Naive thymus-derived CD8-positive, alpha-beta T cell (primary cell): ENCODE measurements at places on chromosomes 1 and 21.

- no peak for DNase-seq
Measured at GRCh38 chr1:226809785-226810571, 60.4 kb upstream of the PSEN2 start.

GRCh38 chr1:119915517-119915916, 19.2 kb upstream of the ADAM30 start:
- no peak for DNase-seq

GRCh38 chr1:175070818-175071217, 3.2 kb downstream of the TNN start:
- DNase-seq = no peak

DNA sequence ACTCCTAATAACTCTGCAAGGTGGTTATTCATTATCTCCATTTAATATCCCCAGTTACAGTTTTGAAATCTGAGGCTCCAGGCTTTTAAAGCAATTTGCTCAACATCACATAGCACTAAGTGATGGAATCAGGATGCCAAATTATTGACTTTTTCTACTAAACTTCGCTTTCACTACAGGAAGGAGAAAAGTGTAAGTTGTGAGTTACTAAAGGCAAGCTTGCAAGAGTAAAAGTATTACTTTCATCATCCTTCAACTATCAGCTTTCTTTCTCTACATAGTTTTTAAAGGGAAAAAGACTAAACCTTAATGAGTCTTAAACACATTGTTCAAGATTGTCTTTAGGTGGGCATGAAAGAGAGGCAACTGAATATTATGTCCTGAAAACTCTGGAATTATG, 1.8 kb downstream of the OSBPL9 start:
- DNase-seq = no peak

GRCh38 chr1:76587212-76587611, 280.1 kb upstream of the ST6GALNAC5 start:
- DNase-seq = no peak

DNA sequence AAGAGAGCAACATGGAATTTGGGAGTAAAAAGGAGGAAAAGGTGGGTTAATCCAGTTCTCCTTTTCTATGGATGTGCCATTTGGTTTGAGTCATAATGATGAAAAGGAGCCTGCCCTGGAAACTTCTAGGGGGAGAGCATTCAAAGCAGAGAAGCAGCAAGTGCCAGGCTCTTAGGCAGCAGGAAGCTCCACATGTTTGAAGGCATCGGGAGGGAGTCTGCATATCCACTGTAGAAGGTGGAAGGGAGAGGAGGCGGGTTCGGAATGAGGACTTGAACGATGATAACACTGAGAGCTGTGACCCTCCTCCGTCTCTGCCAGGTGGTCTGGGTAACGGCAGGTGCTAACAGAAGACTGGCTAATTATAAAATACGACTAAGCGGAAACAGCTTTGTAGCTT, 128.2 kb downstream of the RYR2 start:
- no peak for DNase-seq

GRCh38 chr1:11068600-11069473, 9.0 kb upstream of the SRM start:
- no peak for DNase-seq

DNA sequence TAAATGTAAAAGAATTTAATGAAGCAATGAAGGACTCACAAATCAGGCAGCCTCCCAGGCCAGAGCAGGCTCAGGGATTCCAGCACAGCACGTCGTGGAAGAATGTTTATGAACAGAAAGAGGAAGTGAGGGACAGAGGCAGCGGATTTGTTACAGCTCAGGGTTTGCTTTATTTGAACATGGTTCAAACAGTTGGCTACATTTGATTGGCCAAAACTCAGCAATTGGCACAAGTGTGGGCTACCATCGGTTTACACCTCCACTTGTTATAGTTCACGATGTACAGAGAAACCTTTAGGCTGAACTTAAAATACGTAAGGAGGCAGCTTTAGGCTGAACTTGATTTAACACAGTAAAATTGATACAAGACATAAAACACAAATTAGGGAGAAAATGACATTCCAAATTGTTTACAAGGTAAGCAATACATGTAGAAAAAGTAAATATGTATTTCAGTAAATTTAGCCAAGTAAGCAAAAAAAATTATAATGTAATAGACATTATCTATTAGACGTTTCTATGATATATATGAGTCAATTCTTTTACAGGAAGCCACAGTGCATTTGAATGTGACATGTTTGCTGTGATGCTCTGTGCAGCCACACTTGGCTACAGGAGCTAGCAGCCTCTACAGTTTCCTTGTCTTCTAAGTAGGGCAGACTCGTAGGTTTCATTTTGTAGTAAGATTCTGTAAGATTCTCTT, 126.5 kb downstream of the ADSS2 start:
- no peak for DNase-seq

- no peak for DNase-seq
Measured at GRCh38 chr1:228095938-228096337, 7.2 kb downstream of the C1orf35 start.
